ENCODE measurements at places on chromosomes 2 and 18.
A peak's percentile ranks its signal among the peaks of the same experiment; 100 is the strongest.

- no peak for DNase-seq
Measured at GRCh38 chr2:121868652-121869051, 113.2 kb downstream of the TSN start.

GRCh38 chr2:173137610-173138009 lies 62.0 kb downstream of the MAP3K20 start:
- no peak for DNase-seq

- DNase-seq, result no peak
Measured at GRCh38 chr2:68238955-68239822, 13.1 kb downstream of the PPP3R1 start.

DNA sequence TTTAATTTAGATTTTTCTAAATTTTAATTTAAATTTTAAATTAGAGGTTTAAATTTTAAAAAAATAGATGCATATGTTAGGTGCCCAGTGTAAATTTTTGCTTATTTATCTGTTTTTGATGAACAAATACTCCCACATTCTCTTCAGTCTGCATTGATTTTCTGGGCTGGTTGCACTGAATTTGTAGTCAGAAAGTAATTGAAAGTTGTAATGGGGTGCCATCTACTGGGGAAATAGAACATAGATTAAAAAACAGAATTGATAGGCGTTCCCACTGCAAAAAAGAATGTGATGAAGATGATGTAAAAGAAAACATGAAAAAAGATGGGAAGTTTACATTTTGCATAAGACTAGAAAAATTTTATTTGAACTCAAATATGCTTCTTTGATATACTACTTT lies 51.7 kb upstream of the CCDC85A start:
- DNase-seq, result peak; percentile 37

DNA sequence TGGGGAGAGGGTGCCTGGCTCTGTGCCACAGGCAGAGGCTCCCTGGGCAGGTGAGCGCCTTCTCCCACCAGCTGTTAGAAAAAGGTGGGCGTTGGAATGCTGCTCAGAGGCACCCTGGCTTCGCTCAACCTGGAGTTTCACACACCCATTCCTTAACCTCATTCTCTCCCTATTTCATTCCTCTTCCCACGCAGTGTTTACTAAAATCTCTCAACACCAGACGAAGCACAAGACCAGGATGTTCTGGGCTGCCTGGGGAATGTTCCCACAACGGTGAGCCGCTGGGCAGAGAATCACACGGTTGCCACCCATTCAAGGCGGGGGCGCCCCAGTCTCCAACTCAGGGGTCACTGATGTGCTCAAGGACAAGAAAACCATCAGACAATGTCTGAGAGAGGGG lies 64.5 kb downstream of the TGFA start:
- no peak for DNase-seq

- no peak for DNase-seq
Measured at GRCh38 chr2:217632043-217632442, 370.8 kb downstream of the TNS1 start.

- no peak for DNase-seq
Measured at GRCh38 chr2:15732341-15733077, 140.8 kb downstream of the DDX1 start.

DNA sequence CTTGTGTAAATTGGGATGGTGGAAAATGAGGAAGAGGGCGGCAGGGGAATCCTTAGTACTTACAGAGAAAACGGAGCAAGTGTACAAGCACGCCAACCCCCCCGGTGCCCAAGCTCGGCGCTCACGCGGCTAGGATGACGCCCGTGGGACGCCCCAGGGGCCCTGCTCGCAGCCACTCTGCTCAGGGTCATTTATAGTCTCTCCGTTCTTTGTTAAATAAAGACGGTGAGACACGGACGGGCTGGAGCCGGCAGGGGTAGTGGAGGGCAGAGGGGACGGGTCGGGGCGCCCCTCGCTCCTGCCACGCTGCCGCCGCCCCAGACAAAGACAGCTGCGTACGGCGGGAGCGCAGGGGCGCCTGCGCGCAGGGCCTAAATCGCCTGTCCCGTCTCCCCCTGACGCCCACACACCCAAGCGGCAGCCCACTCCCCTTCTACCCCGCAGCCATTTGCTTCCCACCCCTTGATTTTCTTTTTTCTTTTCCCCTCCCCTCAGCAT lies 37.8 kb downstream of the PCBP1 start:
- DNase-seq, result no peak

GRCh38 chr2:43537137-43537536 lies 58.7 kb downstream of the THADA start:
- DNase-seq, result no peak

DNA sequence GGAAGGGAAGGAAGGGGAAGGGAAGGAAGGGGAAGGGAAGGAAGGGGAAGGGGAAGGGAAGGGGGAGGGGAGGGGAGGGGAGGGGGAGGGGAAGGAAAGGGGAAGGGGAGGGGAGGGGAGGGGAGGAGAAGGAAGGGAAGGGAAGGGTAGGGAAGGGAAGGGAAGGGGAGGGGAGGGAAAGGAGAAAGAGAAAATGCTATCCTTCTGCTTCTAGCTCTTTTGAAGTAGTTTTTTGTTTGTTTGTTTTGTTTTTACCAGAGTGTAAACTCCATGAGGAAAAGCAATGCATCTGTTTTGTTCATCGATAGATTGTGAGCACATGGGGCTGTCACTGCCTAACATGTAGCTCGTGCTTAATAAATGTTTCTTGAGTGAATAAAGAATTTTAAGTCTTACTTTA lies 1592.7 kb upstream of the ACVR2A start:
- DNase-seq, result no peak

All from D341Med (cell line).